ENCODE measurements at places on chromosomes 2 and 18.

DNA sequence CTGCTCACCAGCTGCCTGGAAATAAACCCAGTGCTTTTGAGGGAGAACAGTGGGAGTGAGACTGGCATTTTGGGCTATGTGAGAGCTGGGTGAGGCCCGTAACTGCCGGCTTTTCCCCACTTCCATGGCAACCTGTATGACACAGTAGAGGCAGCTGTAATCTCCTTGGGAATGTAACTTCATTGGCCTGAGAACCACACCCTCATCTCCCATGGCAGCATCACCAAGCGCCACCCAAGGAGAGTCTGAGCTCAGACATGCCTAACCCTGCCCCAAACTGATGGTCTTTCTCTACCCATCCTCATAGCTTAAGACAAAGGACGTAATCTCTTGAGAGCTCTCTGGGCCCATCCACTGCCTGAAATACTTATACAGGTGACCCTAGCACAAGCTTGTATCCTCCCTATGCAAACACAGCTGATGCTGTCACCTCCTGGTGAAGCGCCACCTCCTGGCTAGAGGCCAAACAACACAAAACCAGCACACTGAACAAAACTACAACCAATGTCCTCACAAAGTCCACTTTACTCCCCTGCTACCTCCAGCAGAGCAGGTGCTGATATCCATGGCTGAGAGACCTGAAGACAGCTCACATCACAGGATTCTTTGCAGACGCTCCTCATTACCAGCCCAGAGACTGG lies 763.4 kb upstream of the NRXN1 start:
- peak; percentile 46 for DNase-seq

- DNase-seq = no peak
These were observed 210.3 kb downstream of the CDH20 start for GRCh38 chr18:61543518-61543917.

- no peak for DNase-seq
These were observed 119.5 kb downstream of the LRRTM1 start for GRCh38 chr2:80185091-80185490.

DNA sequence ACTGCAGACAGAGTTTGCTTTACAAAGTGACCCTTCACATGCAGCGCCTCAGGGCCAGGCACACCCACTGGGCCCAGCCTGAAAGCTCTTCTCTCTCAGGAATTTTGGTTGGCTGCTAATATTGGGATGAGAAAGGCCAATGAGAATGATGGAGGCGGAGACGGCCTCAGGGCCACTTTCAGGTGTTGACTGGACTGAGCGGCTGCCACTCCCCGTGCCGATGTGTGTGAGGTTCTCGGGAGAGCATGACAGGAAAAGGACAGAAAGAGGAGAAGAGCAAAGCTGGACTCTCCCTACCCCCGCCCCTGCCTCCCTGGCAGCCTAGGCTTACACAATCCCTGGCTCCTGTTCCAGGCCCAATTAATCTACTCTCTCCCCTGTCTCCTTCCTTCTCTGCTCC lies 155.7 kb downstream of the CELF4 start:
- DNase-seq = no peak

DNA sequence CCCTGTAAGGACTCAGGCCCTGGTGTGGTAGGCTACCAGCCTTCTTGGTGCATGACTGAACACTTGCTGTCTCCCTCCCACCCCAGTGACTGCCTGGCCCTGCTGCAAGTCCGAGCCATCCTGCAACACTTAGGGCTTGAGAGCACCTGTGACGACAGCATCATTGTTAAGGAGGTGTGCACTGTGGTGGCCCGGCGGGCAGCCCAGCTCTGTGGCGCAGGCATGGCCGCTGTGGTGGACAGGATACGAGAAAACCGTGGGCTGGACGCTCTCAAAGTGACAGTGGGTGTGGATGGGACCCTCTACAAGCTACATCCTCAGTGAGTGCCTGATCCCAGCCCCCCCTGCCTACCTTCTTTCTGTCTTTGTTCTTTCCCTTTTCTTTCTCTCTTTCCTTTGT lies 55.2 kb downstream of the HK2 start:
- no peak for DNase-seq

DNA sequence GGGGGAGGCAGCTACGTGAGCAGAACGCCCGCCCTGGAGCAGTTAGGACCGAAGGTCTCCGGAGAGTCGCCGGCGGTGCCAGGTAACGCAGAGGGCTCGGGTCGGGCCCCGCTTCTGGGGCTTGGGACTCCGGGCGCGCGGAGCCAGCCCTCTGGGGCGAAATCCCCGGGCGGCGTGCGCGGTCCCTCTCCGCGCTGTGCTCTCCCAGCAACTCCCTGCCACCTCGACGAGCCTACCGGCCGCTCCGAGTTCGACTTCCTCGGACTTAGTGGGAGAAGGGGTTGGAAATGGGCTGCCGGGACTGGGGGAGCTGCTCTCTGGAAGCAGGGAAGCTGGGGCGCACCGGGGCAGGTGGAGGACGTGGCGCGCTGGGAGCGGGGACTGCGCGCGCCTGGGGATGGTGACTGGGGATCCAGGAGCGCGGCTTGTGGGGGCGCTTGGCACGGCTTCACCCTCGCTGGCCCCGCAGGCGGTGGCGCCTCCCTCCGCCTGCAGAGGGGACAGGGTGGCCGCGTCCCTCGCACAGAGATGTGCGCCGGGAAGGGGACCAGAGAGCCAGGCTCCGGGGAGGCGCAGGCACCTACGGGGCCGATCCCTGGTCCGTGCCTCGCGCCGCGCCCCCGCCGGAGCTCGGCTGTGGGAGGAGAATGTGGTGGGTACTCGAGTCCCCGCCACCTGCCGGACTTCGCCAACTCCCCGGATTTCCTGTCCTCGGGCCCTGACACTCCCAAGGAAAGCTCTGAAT lies 688 bp downstream of the CDH20 start:
- peak; percentile 12 for DNase-seq

DNA sequence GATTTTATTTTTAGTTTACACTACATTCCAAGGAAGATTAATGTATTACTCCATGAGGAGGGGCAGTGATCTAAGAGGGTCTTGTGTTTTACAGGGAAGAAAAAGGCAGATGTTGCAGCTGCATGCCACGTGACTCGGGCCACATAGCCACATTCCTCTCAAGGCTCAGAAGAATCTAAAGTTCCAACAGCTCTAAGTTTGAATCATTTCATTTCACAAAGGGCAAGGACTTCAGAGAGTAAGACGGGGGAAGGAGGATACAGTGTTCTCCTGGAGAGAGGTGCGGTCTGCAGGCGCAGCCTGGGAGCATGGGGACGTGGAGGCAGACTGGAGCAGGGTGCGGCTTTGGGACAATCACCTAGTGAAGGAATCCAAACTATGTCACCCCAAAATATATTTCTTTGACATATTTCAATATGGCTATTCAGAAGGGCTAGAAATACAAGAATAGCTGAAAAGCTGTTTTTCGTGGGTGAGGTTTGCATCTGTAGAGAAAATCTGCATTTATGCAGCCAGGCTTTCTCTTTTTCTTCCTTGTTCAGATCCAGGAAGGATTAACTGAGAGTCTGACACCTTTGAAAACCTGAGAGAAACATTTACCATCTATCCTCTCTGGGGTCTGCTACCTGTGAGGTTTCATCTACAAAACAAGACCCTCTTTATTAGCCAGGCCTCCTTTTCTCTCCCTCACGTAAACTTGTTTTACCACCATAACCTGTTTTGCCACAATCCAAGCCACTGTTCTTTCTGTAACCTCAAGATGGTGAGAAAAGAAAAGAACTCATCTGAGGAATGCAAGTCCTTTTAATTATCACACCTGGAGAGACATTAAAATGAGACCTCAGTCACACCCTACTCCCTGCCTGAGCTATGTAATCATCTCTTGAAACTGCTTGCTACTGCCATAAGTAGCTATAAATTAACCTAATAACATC lies 165.1 kb upstream of the NDUFV2 start:
- no peak for DNase-seq

- DNase-seq = no peak
These were observed 720.3 kb upstream of the ID2 start for GRCh38 chr2:7961550-7961949.

- DNase-seq = peak; percentile 60
These were observed 807 bp downstream of the PELI1 start for GRCh38 chr2:64143169-64144056.

DNA sequence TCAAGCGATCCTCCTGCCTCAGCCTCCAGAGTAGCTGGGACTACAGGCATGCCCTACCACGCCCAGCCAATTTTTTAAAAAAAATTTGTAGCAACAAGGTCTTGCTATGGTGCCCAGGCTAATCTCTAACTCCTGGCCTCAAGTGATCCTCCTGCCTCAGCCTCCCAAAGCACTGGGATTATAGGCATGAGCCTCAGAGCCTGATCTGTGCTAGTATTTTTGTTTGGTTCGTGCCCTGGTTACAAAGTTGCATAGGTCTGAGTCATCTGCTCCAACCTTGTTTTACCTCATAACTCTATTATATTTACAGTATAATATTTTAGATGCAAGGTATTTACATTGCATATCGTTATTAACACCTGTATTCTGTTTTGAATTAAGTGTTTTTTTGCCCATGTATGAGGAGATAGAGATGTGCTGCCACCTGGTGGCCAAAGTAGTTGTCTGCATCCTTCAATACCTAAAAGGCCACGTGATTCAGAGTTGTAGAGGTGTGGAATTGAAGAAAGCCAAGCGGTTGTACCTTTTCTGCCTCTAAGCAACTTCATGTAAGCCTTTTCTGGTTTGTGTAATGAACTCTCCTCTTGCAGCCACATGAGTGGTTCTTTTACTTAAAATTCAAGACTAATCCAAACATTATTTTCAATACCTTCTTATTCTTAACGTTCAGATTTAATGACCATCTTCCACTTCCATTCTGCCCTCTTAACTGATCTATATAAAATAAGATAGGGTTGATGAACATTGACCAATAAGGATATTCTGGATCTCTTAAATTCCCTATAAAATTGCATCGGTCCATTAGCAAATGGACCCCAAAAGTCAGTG lies 19.9 kb upstream of the CABYR start:
- DNase-seq = peak; percentile 73

DNA sequence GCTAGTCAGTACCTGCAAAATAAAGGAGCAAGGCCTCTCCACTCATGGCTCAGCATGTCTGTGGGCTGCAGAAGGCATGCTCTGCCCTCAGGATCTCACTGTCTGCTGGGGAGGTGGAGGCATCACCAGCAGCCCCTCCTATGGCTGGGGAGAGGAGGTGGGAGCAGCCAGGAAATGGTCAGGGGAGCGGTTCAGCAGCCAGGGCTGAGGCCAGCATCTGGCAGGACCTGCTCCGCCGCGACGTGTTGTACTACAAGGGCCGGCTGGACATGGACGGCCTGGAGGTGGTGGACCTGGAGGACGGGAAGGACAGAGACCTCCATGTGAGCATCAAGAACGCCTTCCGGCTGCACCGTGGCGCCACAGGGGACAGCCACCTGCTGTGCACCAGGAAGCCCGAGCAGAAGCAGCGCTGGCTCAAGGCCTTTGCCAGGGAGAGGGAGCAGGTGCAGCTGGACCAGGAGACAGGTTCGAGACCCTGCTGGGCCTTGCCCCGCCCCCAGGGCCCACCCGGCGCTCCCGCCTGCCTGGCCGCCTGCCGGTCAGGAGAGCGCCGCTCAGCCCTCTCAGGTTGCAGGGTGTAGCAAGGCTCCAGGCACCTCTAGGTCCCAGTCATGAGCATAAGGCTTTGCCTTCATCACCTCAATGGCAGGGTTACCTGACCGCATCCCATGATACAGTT lies 49.0 kb downstream of the FAM168B start:
- DNase-seq = no peak

GRCh38 chr2:180660881-180661685 lies 319.3 kb upstream of the UBE2E3 start:
- DNase-seq = no peak

GRCh38 chr18:41075212-41075611 lies 879.8 kb upstream of the PIK3C3 start:
- DNase-seq = no peak

DNA sequence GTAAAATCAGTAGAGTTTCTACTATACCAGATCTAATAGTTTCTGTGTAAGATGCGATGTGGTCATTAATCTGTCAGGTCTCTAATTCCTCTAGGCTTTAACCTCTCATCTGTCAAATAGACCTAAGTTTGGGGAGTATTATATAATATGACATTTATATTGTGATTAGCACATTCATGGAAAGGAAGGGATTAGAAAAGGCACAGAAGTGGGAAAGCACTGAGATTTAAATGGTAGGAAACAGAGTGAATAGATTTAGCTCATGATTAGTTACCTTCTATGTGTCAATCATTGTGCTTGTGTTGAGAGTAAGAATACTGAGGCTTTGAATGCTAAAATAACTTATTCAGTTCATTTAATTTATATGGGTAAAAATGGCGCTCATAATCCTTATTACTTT lies 118.0 kb downstream of the LRP1B start:
- no peak for DNase-seq

- no peak for DNase-seq
These were observed 371.8 kb upstream of the HS6ST1 start for GRCh38 chr2:128690431-128690830.

DNA sequence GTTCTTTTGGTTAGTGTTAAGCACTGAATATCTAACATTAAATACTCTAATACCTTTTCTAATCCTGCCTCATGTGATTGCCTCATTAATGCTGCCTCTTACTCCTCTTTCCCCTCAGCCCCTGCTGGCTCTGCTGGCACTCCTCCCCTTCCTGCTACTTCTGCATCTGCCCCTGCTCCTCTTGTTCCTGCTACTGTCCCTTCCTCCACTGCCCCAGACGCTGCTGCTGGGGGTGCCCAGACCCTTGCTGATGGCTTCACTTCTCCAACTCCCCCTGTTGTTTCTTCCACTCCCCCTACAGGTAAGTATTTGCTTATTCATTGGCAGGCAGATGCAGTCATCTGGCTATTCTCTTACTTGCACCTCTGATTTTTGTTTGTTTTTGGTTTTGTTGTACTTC lies 68.5 kb downstream of the ABI2 start:
- DNase-seq = peak; percentile 6

DNA sequence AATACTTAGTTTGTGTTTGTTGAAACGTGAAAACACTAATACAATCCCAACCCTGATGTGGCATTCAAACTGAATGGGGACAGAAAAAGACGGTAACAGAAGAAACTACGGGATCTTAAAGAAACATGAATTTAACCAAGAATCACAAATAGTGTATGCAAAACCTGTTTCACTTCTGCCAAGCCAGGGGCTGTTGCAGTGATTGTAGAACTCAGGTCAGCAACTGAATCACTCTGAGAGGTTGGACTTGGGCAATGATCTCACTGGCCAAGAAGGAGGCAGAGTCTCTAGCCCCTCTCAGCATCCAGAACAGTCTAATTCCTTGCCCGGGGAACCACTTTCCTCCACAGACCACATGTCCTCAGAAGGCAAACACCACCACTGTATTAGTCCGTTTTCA lies 54.9 kb upstream of the CRIM1 start:
- no peak for DNase-seq

- DNase-seq = peak; percentile 60
These were observed 186.8 kb upstream of the PGAP1 start for GRCh38 chr2:197113275-197113711.

- no peak for DNase-seq
These were observed 52.8 kb upstream of the IL1RL1 start for GRCh38 chr2:102258386-102259074.

- DNase-seq = peak; percentile 35
These were observed 335 bp downstream of the HES6 start for GRCh38 chr2:238239543-238239862.

- DNase-seq = peak; percentile 37
These were observed 10.9 kb downstream of the SERPINB12 start for GRCh38 chr18:63553081-63553480.

GRCh38 chr2:158745067-158745865 lies 49.9 kb upstream of the DAPL1 start:
- DNase-seq = peak; percentile 68
